ENCODE measurements at places on chromosomes 11 and 22.

GRCh38 chr22:28627791-28628190 lies 51.8 kb downstream of the TTC28 start:
- no peak for DNase-seq

- no peak for DNase-seq
Measured at GRCh38 chr11:71500601-71501021, 26.5 kb upstream of the KRTAP5-7 start.

DNA sequence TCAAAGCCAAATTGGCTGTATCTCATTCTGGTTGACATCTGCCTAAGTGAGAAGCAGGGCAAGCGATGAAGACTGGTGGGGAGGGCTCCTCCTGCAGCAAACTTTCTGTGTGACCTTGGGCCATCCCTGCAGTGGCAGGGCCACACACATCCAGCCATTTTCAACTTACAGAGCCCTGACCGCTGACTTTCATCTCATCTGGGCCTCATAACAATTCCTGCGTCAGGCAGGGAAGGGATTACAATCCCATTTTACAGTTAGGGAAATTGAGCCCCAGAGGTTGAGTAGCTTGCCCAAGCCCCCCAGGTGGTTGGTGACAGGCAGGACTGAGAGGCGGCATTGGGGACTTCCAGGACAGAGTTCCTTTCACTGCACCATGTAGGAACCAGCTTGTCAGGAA lies 21.9 kb downstream of the TPBGL start:
- no peak for DNase-seq

- no peak for DNase-seq
Measured at GRCh38 chr22:49213731-49214352, 613.8 kb downstream of the BRD1 start.

- no peak for DNase-seq
Measured at GRCh38 chr11:108543316-108543964, 45.3 kb upstream of the POGLUT3 start.

- peak; percentile 90 for DNase-seq
Measured at GRCh38 chr11:130023204-130023603, 20.6 kb upstream of the PRDM10 start.

DNA sequence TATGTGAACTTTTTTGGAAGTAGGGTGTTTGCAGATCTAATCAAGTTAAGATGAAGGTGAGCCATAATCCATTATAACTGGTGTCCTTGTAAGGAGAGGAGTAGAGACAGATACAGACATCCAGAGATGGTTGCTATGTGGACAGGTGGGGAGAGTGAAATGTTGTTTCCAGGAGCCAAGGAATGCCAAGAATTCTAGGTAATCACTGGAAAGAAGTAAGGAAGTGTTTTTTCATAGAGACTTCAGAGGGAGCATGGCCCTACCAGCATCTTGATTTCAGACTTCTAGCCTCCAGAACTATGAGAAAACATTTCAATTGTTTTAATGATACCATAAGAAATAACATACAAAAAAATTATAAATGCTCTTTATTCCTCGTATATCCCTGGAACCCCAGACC lies 320.5 kb upstream of the ANO3 start:
- DNase-seq: no peak

GRCh38 chr11:16785520-16786128 lies 47.2 kb downstream of the C11orf58 start:
- peak; percentile 78 for DNase-seq

DNA sequence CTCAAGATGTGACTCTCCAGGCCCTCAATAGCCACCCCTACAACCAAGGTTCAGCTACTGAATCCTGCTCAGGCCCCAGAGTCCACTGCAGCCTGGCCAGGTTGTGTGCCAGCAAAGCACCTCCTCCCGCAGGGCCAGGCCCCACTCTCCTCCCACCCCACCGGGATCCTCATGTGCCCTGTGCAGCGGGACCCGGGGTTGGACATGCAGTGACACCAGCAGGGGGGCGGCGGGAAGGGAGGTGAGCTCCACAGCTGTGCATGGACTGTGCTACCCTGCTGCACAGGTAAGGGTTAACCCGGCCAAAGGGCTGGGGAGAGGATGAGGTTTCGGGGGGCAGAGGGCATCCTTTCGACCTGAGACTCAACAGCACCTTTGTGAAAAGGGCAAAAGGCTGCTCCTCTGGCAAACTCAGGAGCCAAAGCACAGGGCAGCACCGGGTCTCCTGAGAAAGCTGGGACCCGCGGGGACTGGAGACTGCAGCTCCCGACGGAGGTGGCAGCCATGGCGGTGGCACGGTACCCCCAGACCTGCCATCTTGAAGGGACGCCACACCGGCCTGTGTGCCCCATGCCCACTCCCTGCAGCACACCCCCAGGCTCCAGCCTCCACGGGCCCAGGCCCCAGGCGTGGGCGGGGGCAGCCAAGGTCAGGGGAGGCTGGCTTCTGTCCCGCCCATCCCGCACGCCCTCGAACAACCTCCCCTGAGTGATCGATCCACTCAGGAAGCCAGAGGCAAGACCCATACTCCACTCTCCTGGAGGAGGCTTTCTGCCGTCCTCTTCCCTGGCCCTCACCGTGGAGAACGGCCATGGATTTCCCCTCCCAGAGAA lies 10.6 kb downstream of the PLXNB2 start:
- no peak for DNase-seq

- no peak for DNase-seq
Measured at GRCh38 chr11:78688460-78688859, 113.8 kb upstream of the NARS2 start.

DNA sequence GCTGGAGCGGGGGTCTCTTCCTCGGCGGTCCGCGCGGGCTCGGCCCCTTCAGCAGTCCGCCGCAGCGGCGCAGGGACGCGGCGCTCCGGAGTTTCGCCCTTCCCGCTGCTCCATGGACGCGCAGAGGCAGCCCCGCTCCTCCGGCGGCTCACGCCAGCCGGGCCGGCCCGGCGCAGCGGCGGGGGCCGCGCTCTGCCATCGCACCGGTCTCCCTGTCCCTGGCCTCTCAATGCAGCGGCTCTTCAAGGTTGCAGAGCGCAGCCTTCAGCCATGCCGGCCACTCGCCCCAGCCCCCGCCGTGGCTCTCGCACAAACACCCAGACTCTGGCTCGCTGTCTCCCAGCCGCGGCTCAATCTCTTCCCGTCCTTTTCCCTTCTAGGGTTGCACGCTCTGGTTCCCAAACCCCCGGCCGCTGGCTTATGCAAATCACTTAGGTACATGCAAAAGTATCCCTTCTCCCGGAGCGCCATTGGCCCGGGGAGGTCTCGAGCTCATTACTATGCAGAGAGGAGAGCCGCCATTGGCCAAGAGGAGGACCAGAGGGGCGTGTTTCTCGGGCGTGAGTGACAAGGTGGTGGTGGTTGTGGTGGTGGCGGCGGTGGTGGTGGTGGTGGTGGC lies at the start of gene LGR4:
LGR4 (minus strand) TSS at position 393 of the 619 bp plus-strand sequence. CDS start 488 bp downstream, outside the sequence.
- peak; percentile 95 for DNase-seq

DNA sequence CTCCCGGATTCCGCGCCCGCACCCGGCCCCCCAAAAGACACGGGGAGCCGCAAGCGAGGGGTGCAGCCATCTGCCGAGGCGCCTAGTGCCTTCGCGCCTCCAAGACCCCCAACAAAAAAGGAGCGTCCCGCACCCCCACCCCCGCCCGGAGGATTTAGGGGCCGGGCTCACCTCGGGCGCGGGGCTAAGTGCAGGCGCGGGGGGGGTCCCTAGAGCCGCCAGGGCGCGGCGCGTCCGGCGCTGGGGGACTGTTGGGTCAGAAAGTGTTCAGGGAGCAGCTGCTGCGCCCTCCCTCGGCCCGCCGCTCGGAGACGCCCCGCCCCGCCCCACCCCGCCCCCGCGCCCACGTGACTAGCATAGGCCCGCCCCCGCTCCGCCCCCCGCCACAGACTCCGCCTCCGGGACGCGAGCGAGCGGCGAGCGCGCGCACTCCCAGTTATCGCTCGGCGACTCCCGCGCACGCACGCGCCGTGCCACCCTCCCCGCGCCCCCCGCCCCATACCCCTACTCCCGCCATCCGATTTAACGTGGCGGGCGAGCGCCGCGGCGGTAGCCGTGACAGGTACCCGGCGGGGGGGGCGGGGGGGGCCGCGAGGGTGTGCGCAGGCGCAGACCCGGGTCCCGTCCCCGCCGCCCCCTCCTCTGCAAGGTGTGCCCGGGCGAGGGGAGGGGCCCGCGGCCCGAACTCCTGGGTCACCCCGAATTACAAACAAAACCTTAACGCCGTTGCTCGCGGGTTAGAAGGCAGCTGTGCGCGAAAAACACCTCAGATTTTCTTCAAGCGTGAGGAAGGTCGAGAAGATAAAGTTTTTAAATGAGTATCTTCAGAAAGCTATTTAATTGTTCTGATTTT lies 56.2 kb downstream of the KCNJ4 start:
- DNase-seq: peak; percentile 83

- DNase-seq: no peak
Measured at GRCh38 chr22:22376352-22376706, 131.7 kb downstream of the VPREB1 start.

All from ELR (cell line).